ENCODE measurements at places on chromosomes 7 and 10.

DNA sequence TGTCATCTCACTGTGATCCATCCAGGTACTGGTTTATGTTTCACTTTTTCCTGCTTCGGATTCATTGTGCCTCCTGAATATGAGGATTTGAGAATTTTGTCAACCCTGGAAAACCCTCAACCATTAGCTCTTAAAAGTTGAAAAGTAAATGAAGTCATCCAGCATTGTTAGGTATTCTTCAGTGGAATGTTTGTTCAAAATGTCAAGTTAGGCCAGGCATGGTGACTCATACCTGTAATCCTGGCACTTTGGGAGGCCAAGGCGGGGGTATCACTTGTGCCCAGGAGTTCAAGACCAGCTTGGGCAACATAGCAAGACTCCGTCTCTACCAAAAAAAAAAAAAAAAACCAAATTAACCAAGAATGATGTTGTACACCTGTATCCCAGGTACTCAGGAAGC, 222.1 kb downstream of the NSUN6 start:
- no peak for DNase-seq

DNA sequence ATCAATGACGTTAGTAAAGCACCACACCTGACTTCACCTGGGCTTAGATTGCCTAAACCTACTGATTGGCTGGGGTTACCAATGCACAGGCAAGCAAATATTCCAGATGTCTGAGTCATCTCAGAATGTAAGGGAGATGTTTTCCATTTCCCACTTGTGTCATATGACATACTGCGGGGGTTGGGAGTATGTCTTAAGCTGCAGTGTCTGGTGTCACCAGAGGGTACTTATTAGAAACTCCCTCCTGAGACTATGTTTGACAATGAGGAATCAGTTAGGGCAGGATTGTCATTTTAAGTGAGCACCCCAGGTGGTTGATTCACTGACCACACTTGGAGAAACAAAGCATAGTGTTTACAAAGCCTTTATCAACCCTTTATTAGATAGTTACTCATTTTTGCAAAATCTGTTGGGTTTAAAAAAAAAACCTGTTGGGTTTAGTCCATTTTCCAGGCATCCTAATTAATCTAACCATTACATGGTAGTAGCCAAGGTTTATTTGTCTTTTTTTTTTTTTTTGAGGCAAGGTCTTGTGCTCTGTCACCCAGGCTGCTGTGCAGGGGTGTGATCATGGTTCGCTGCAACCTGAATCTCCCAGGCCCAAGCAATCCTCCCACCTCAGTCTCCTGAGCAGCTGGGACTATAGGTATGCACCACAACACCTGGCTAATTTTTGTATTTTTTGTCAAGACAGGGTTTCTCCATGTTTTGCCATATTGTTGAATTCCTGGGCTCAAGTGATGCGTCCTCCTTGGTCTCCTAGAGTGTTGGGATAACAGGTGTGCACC, 72.5 kb downstream of the CDK6 start:
- DNase-seq, result no peak

DNA sequence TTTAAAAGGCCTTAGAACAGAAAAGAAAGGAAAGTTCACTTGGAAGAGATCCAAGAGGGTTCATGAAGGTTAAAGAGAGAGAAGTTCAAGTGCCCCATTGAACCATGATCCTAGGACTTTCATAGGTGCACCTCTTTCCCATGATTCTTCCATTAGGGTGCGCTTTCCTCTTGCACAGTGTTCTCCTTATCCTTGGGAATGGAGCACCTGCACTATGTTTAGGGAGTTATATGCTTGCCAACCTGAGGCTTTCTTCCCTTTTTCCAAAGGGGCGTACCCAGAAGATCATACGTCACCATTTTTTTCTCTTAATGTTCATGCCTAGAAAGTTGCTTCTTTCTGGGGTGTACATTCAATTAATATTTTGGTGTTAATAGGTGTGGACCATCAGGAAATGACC, 908.0 kb upstream of the SORCS1 start:
- DNase-seq, result no peak

DNA sequence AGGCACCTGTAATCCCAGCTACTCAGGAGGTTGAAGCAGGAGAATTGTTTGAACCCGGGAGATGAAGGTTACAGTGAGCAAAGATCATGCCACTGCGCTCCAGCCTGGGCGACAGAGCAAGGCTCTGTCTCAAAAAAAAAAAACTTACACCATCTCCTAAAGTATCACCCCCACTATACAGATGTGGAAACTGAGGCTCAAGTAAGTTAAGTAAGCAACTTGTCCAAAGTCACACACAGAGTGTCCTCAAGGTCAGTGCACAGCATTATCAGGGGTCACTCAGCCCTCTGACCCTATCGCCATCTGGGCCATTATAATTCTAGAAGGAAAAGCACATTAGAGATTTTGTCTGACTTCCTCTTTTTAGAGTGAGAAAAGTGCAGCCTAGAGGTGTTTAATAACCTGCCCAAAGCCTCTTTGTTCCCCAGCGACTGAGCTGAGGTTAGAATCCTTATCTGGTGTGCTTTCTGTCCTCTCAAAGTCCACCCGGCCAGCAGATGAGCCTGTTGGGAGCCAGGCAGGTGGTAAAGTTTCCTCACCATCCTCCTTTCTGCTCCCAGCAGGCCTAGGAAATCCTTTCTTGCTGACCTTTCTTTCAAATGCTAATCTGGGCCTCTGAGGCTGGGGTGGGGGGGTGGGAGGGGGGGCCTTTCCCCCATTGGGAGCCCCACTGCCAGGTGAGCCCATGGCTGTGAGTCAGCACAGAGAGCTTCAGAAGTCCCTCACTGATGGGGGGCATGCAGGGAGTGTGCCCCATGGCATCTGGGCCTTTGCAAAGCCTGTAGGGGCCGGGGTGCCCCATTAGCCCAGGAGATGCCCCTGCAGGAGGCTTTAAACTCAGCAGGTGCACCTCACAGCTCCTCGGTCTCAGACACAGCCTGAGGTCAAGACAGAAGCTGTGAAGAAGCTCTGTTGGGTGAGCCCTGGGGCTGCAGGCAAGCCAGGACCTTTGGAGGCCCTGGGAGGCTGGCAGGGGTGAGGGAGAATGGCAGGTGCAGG, 12.0 kb upstream of the KCNMA1 start:
- no peak for DNase-seq

DNA sequence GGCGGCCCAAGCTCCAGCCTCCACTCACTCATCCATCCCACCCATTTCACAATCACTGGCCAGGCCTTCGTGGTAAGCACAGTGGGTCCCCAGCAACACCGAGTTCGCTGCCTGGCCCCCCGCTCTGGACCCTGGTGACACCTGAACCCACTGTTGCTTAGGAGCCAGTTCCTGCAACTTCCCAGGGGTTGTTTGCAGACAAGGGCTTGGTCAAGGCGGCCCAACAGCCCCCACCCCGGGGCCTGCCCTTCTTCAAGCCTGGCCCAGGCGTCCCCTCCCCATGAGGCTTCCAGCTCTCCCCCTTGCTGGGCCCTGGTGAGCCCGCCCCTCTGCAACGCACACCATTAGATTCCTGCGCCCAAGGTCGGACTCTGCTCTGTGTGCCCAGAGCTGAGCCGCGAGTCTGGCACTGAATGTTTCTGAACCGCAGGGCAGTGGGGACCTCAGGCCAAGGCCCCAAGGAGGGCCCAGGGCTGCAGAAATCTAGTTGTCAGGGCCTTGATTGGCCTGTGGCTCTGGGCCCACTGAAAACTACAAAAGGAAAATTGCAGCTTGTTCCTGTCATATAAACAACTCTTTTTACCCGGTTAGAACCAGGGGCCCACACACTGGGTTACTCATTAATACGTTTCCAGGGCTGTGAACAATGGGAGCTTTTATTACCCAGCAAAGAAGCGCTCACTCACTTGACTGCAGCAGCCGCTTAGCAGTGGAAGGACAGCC, 2.1 kb upstream of the COX19 start:
- DNase-seq, result no peak

GRCh38 chr10:35375091-35375765, 38.9 kb downstream of the CCNY start:
- no peak for DNase-seq

GRCh38 chr7:148712678-148713329, 14.1 kb downstream of the CUL1 start:
- no peak for DNase-seq

DNA sequence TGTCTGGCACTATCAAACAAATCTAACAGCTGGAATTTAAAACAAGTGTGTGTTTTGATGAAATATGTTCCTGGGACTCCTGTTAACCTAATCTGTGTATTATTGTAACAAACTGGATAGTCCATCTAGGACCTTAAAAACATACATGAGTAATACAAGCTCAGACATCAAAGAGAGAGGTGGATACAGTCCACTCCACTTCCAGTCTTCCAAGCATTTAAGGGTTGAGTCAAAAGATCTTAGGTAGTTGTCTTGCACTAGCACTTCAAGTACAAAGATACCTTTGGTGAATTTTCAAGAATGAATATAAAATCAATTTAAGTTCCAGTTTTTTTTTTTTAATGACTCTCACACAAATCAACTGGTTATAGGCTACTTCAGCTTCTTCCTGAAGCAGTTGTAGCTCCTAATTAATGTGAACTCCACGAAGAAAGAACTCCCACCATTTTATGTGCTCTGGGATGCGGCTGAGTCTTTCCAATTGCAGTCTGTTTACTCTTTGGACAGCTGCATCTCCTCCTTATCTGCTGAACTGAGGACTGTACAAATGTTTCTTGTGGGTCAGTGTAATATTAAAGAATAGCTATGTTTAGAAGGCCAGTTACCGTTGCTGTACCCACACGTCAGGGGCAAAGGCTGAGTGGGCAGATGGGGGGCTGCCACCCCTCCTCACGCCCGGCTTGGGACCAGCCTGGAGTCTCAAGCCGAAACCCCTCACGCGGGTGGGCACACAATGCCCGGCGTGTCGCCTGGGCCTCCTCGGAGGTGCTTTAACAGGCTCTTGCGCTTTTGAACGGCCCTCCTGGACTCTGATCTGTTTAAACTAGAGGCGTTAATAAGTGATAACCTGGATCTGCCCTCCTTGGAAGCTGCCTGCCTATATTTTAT, 2.9 kb upstream of the IGF2BP3 start:
- DNase-seq, result no peak

DNA sequence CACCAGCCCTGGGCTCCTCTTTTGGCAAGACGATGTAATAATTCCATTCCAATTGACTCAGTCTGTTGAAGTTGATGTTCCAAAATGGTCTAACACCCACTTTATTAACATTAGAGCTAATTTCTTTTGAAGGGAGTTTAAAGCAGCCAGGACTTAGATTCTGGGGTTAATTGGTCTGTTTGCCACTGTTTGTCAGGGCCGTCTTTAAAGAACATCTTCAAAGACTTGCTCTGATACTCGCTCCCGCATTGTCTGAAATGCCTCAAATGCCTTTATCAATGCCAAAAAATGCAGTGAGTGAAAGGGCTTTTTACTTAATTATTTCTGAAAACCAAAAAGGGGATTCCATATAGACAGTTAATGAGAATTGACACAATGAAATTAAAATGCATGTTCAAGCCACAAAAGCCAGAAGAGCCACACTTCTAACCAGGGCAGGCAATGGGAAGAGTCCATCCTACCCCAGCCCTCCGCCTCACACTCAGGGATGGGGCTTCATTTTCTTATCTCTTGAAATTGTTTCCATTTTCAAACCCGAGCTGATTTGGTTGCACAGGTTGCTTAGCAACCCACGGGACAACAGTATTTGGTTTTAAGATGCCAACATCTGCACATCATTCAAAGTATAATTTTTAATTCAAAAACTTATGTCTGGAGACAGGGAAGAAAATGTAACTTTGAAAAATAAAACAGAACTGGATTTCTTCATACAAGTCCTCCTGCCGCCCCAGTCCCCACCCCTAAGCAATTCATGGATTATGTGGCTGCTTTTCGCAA, 163.0 kb downstream of the FGFR2 start:
- no peak for DNase-seq

DNA sequence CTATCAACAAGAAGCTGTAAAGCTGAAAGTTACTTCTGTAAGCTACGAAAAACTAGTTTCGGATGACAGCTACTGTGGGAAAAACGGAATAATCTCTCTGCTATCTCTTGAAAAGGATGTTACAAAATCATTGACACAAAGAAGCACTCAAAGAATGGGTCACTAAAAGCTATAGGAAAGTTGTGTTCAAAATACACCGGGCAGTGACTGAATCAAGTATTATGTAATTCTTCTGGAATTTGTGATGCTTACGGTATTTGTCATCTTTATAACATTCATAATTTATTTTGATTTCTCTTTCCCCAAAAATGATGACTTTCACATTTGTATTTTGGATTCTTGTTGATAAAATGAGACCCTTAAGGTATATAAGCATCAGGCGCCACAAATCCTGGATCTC, 112.1 kb upstream of the KLF6 start:
- DNase-seq, result no peak

DNA sequence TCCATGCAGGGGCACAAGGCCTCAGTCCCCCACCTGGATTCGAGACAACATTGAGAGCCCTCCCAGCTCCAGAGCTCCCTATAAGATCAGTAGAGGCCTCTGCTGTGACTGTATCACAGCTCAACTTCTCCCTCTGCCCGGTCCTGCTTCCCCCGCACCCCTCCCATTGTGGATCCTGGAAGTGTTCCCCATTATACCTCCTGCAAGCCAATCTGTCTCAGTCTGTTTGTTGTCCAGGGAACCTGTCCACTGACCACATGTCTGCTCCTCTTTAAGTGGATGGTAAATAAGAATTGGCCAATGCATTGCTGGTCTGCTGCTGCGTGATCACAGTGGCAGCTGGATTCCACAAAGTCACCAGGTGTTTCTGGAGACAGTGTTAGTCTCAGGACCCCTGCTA, 259.7 kb upstream of the HABP2 start:
- no peak for DNase-seq

DNA sequence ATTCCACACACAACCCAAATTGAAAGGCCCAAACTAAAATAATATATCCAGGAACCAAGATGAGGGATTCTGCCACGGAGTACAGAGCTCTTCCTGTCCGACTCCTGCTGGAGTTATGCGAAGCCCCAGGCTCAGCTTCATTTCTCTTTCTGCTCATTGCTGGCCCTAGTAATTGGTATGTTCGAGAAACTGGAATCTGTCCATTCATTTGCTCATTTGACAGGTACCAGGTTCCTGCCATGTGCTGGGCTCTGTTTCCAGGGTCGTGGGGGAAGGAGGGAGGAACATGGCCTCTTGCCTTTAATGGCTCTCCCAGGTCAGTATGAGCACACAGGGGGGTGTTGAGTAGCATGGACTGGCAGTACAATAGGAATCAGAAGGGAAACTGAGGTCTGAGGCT, 179.2 kb upstream of the SHH start:
- no peak for DNase-seq

- no peak for DNase-seq
These were observed 160.3 kb upstream of the NEBL start for GRCh38 chr10:21057436-21057835.

DNA sequence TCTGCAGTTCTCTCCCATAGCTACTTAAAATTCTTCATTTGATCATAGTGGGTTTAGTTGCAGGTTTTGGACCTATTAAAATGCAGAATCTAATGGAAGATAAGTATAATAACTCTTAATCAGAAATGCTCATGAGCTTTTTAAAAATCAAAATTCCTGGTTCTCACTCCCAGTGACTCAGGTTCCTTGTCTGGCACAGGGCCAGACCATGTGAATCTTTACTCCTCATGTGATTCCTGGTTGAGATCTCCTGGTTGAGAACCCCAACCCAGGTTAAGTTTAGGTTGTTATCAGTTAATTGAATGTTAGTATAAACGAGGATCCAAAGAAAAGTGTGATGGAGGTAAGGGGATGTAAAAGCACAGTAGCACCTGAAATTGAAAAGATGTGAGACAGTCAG, 17.5 kb upstream of the TRUB1 start:
- no peak for DNase-seq

GRCh38 chr7:71237945-71238344, 106.0 kb downstream of the GALNT17 start:
- no peak for DNase-seq

All from right renal cortex interstitium (tissue), 3 donors.